Activated CD4-positive, alpha-beta memory T cell treated with anti-CD3 and anti-CD28 coated beads, Interleukin-2, amount 10 ng/mL, durations not matched to agents 7 days and 5 days (primary cell): ENCODE measurements at places on chromosomes 2 and 18. TPM values are rescaled to one million over a fixed set of nuclear protein-coding genes. Genes with fewer than 3 reads are reported as not detected.

MPV17 gene
- 83.3 TPM for total RNA-seq

- no peaks in the 10 kb centered on the region for H3K36me3 ChIP-seq
- no peak overlapping the region for H3K4me3 ChIP-seq
- H3K27me3 ChIP-seq, result no peaks in the 10 kb centered on the region
Observed at GRCh38 chr2:15730545-15731212, 139.0 kb downstream of the DDX1 start.

SLC16A14 gene
- total RNA-seq, result 0.40 TPM

- no peaks in the 10 kb centered on the region for H3K36me3 ChIP-seq
- no peak overlapping the region for H3K27ac ChIP-seq
- DNase-seq, result no peak
- H3K4me1 ChIP-seq, result no peaks in the 10 kb centered on the region
Observed at GRCh38 chr18:52685316-52685715, 345.3 kb downstream of the DCC start.

GRCh38 chr2:121135168-121135853 is 149.7 kb downstream of the TFCP2L1 start:
- H3K4me3 ChIP-seq, result no peak overlapping the region
- H3K27ac ChIP-seq, result no peak overlapping the region
- peaks cover 2% of the 10 kb centered on the region for H3K27me3 ChIP-seq
- no peaks in the 10 kb centered on the region for H3K36me3 ChIP-seq
- DNase-seq, result no peak

DNA sequence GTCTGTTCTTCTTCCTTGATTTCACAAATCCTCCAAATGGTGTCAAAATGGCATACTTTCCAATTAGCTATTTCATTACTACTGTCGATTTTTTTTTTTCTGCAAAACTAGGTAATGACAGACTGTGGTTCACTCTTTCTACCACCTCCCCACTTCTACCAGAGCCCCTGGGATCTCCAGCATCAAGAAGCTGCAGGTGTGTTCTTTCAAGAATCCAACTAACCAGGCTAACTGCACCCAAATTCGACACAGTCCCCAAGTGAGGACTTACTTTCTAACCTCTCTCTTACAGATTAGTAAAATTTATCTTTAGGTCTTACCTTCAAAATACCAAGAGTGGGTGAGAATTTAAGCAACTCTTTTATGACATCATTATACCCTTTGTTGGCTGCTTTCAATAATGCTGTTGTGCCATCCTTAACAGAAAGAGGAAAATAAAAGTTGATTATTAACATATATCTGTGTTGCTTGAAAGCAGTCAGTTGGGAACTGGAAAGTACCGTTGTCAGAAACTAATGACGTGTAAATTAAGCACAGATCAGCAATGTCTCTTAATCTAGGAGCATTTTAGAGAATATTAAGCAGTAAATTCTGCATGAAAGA is 31.2 kb upstream of the NPC1 start:
- no peaks in the 10 kb centered on the region for H3K36me3 ChIP-seq
- DNase-seq, result no peak
- no peak overlapping the region for H3K4me3 ChIP-seq

DNER gene
- not detected for total RNA-seq

DNA sequence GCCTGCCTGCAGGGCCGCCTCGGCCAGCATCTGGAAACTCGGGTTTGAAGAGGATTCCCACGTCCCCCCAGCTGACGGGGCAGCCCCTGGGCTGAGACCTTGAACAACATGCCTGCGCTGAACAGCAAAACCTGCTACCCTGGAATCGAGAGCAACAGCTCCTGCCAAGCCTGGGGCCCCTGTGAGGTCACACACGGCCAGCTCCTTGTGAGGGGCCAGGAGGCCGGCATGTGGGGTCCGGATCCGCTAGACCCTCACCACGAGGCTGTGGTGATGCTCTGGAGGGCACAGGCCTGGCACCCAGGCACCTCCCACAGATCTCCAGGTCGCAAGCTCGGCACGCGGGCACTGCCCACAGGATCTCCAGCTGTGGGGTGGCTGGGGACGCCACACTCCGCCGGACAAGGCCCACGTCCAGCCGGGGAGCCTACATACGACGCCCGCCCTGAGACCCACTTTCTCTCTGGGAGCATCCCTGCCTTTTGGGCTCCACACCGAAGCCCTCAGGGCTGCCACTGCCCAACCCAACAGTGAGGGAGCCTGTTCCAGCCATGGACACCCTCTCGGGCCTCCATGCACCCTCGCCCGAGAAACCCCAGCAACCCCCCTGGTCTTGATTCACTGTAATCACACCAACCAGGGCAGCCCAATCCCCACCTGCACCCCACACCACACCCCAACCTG is 34.1 kb downstream of the SLC66A2 start:
- H3K4me3 ChIP-seq, result no peak overlapping the region
- DNase-seq, result peak; percentile 12
- no peak overlapping the region for H3K27ac ChIP-seq
- H3K27me3 ChIP-seq, result no peaks in the 10 kb centered on the region
- H3K36me3 ChIP-seq, result peaks cover 36% of the 10 kb centered on the region

GRCh38 chr18:53603276-53603675 is 621.2 kb downstream of the MBD2 start:
- no peak overlapping the region for H3K4me3 ChIP-seq
- H3K27me3 ChIP-seq, result no peaks in the 10 kb centered on the region
- no peak overlapping the region for H3K27ac ChIP-seq
- no peaks in the 10 kb centered on the region for H3K4me1 ChIP-seq

DNA sequence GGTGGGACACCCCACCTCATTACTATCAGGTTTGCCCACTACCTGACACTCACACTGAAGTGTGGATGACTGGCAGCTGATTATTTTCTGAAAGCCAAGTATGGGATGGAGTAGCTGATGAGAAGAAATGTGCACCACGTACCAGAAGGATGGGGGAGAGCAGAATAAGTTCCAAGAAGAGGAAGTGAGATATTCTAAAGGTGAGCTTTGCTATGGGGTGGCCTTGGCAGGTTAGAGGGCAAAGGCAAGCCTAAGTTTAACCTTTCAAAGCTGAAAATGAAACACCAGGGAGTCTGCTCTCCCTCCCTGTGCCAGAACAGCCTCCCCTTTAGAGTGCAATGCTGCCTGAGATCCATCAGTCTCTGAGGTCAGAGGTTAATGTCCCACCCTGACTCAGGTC is 196.1 kb upstream of the OSR1 start:
- H3K4me3 ChIP-seq, result no peak overlapping the region
- H3K36me3 ChIP-seq, result no peaks in the 10 kb centered on the region
- H3K4me1 ChIP-seq, result peaks cover 1% of the 10 kb centered on the region
- no peak for DNase-seq

DNA sequence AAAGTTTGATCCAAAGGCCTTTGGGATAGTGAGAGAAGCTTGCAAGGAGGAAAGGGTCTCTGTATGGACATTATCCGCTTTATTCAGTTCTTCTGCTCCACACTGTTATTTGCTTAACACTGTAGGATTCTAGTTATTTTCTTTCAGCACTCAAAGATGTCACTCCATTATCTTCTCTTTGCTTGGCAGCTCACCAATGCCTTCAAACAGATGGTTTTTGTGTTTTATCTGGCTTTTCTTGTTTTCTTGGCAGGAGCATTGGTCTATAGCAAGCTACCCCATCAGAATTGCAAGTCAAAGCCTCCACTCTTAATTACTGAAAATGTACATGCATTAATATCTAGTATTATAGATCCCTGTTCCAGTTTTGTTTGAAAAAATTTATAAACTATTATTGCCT is 138.8 kb downstream of the EVA1A start:
- H3K36me3 ChIP-seq, result no peaks in the 10 kb centered on the region
- no peak for DNase-seq
- H3K27me3 ChIP-seq, result peaks cover 3% of the 10 kb centered on the region
- no peak overlapping the region for H3K4me3 ChIP-seq
- H3K27ac ChIP-seq, result no peak overlapping the region

- H3K4me3 ChIP-seq, result peak overlapping the region; percentile 68
- no peaks in the 10 kb centered on the region for H3K27me3 ChIP-seq
- peak; percentile 20 for DNase-seq
- peaks cover 3% of the 10 kb centered on the region for H3K36me3 ChIP-seq
- peaks cover 29% of the 10 kb centered on the region for H3K4me1 ChIP-seq
Observed at GRCh38 chr2:12430407-12431133, 286.2 kb upstream of the TRIB2 start.

DNA sequence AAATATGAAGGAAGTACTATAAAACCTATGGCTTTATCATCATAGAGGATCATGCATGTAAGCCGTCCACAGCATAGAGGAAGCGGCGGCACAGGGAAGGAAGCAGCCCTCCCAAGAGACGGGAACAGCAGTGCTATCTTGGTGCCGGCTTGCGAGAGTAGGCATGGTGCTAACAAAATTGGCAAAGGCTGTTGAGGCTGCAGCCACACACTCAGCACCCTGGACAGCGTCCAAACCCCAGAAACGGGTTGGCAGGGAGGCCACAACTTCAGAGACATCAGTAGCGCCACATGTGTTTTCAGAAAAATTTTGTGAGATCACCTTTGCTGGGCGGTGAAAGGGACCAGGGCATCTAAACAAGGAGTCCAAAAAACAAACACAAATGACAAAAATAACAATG is 37.7 kb downstream of the NETO1 start:
- H3K27ac ChIP-seq, result no peak overlapping the region
- H3K4me3 ChIP-seq, result no peak overlapping the region
- no peaks in the 10 kb centered on the region for H3K36me3 ChIP-seq
- no peaks in the 10 kb centered on the region for H3K27me3 ChIP-seq
- H3K4me1 ChIP-seq, result no peaks in the 10 kb centered on the region

DNA sequence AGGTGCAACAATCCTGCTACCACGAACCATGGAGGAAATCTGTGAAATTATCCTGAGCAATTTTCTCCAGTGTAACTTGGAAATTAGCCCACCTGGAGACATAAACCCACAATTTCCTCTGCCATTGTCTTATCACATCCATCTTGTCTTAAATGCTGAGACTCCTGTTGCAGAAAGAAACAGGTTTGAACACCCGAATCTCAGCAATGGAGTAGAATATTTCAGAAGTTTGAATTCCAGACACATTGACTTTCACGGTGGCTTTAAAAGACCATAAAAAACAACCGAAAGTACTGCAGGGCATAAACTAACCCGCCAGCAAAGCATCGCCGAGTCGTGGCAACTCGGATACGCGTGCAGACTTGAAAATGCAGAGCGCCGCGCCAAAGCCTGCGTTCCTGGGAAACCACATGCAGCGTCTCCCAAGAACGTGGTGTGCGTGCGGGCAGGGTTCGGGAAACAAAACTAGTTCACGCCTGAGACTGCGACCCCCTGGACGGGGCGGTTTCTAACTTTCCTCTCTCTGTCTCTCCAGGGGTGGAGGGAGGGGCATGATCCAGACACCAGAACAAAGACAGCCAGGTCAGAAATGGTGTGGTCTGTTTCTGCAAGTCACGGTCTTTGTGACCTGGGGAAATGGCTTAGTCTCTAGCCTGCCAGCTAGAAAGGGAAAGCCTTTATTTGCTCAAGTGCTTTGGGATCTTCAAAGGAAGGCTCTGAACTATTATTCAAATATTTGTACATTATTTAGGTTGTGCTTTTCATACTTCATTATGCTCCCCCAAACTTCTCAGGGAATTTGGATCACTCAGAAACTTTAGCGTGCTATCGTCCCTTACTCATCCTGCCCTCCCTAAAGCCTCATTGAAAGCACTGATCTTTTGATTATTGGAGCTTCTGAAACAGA is 26.9 kb upstream of the KCTD1 start:
- H3K27me3 ChIP-seq, result peaks cover 36% of the 10 kb centered on the region
- no peak overlapping the region for H3K27ac ChIP-seq
- peaks cover 2% of the 10 kb centered on the region for H3K4me1 ChIP-seq

SLC19A3 gene
- total RNA-seq, result not detected

DNA sequence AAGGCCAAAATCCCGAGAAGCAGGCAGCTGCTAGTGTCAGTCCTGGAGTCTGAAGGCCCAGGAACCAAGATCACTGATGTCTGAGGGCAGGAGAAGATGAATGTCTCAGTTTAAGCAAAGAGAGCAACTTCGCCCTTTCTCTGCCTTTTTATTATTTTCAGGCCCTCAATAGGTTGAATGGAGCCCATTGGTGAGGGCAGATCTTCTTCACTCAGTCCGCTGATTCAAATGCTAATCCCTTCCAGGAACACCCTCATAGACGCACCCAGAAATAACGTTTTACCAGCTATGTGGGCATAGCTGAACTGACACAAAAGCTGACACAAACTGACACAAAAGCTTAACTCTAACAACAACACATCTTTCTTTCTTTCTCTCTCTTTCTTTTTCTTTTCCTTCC is 78.0 kb upstream of the KCNJ3 start:
- no peak overlapping the region for H3K27ac ChIP-seq
- H3K36me3 ChIP-seq, result no peaks in the 10 kb centered on the region
- no peaks in the 10 kb centered on the region for H3K27me3 ChIP-seq
- no peaks in the 10 kb centered on the region for H3K4me1 ChIP-seq

GRCh38 chr2:103335403-103335802 is 573.6 kb downstream of the TMEM182 start:
- H3K27me3 ChIP-seq, result no peaks in the 10 kb centered on the region
- no peaks in the 10 kb centered on the region for H3K4me1 ChIP-seq
- H3K27ac ChIP-seq, result no peak overlapping the region
- H3K4me3 ChIP-seq, result no peak overlapping the region
- H3K36me3 ChIP-seq, result no peaks in the 10 kb centered on the region

DNA sequence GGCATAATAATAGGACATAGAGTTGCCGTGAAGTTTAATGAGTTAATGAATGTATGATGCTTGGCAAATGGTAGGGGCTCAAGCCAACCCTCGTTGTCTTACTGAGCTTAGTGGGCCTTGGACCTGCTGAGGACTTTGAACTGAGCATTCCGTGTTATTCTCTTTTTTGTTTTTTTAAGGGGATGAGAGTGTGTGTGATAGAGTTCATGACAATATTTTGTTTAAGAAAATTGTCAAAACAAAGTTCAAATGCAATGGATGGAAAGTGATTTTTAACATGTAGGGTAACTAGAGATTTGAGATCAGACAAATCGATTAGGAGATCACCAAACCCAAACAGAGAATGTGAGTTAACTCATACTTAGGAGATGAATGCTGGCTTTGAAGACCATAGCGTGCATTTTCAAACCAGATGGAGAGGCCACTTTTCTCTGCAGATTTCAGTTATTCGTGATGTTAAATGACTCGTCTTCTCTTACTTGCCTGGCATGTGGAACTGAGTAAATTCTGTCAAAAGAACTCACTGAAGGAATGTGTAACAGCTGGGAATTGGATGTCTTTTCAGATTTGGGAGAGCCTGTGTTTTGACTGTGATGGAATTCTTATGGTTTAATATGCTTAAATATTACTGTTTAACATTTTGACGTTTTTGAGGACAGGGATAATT is 88.7 kb downstream of the NEDD4L start:
- DNase-seq, result no peak
- no peaks in the 10 kb centered on the region for H3K36me3 ChIP-seq
- H3K4me1 ChIP-seq, result peaks cover 11% of the 10 kb centered on the region
